ENCODE measurements at places on chromosomes 12 and 14.
A peak's percentile ranks its signal among the peaks of the same experiment; 100 is the strongest.

GRCh38 chr12:26271889-26272492, 76.6 kb downstream of the SSPN start:
- peak; percentile 91 for DNase-seq

DNA sequence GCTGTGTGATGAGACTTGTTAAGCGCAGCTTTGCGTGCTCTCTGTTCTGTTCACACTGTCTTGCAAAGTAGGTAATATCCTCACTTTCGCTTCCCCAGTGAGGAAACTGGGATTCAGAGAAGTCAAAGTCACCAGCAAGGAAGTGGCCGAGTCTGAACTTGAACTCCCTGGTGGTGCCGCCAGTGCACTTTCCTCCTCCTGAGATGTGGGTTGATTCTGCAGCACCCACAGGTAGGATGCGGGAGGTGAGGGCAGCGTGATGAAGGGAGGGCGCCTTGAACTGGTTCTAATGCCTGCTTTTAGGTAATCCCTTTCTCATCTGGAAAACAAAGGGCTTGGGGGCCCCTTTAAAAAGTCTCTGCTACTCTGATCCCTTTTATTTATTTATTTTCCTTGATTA, 54.9 kb upstream of the IGF1 start:
- DNase-seq = no peak

- no peak for DNase-seq
Measured at GRCh38 chr14:48575772-48576171, 900.4 kb upstream of the MDGA2 start.

DNA sequence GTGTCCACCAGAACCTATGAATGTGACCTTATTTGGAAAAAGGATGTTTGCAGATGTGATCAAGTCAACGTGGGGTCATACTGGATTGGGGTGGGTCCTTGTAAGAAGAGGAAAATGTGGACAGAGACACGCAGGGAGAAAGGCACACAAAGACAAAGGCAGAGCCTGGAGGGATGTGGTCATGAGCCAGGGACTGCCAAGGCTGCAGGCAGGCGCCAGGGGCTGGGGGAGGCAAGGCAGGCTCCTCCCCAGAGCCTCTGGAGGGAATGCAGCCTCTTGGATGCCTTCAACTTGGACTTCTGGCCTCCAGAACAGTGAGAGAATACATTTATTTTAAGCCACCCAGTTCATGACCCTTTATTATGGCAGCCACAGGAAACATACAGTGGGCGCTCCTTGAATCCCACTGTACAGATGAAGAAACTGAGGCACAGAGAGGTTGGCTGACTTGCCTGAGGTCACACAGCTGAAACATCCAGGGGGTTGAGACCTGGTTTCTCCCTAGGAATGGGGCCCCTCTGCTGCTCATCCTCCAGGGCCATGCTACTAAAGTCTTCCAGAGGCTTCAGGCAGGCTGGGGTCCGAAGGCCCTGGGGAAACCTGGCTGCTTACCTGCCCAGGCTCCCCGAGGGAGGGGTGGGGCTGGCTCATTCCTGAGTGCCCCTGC, 99.7 kb downstream of the RFLNA start:
- DNase-seq = no peak

DNA sequence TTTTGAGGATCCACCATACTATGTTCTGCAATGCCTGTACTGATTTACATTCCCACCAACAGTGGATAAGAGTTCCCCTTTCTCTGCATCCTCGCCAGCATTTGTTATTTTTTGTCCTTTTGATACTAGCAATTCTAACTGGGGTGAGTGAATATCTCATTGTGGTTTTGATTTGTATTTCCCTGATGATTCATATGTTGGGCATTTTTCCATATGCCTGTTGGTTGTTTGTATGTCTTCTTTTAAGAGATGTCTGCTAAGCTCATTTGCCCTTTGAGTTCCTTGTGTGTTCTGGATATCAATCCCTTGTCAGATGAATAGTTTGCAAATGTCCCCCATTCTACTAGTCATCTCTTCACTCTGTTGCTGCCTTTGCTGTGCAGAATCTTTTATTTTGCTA, 49.0 kb upstream of the MSRB3 start:
- DNase-seq = peak; percentile 75

DNA sequence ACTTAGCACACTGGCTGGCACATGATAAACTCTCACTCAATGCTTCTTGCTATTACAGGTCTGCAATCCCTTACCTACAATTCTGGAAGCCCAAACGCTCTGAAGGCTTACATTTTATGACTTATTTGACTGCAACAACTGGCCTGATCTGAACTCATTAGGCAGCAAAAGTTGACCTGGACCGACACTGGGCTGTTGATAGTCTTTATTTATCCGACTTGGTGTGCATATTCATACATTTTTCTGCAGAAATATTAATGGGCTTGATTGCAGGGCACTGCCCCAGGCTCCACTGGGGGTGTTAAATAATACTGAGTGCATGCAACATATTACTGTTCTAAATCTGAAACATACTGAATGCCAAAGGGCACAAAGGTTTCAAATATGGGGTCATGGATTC, 1076.7 kb downstream of the BCL11B start:
- DNase-seq = no peak

DNA sequence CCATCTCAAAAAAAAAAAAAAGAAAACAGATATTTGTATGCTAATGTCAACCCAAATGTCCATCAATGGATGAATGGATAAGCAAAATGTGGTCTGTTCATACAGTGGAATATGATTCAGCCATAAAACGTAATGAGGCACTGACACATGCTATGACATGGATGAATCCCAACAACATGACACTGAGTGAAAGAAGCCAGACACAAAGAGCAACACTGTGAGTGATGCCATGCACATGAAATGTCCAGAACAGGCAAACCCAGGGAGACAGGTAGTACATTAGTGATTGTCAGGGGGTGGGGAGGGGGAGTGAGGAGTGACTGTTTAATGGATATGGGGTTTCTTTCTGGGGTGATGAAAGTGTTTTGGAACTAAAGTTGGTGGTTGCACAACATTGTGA, 50.2 kb downstream of the ARL6IP4 start:
- no peak for DNase-seq

DNA sequence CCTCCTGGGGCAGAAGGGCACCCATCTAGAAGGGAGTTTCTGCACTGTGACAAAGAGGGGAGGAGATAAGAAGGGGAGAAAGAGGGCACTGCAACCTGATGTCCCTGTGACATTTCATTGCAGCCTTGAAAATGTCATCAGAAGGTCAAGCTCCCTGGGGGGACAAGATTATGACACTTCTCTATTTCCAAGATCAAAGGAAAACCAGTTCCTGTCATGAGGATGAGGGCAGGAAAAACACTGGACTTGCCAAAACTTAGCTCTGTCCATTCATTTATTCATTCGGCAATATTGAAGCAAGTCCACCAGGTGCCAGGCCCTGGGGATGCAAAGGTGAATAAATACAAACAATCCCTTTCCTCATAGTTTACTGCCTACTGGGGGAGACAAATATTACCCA, 138.4 kb upstream of the CDKN3 start:
- no peak for DNase-seq

DNA sequence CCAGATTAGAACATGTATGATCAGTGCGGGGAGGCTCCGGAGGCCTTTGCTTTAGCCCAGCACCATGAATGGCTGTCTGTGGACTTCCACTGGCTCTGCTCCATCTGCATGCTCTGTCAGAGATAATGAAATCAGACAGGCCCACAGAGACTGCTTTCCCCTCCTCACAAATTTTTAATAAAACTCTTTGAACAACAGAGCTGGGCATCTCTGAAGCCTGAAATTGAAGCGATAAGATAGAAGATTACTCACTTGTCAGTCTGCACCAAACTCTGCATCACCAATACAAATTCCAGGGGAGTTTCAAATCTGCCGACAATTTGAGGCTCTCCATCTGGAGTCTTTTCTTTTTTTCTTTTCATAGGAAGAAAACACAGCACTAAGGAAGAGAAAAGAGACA, 110.0 kb downstream of the DYRK2 start:
- no peak for DNase-seq

- no peak for DNase-seq
Measured at GRCh38 chr14:49919825-49920659, 27.2 kb downstream of the ARF6 start.

- no peak for DNase-seq
Measured at GRCh38 chr12:97752129-97752528, 289.5 kb downstream of the RMST start.

- peak; percentile 80 for DNase-seq
Measured at GRCh38 chr12:88309546-88309945, 167.4 kb downstream of the TMTC3 start.

GRCh38 chr14:89276424-89276975, 140.5 kb downstream of the FOXN3 start:
- DNase-seq = peak; percentile 58

- peak; percentile 44 for DNase-seq
Measured at GRCh38 chr12:109393437-109394345, 46.0 kb downstream of the MYO1H start.

DNA sequence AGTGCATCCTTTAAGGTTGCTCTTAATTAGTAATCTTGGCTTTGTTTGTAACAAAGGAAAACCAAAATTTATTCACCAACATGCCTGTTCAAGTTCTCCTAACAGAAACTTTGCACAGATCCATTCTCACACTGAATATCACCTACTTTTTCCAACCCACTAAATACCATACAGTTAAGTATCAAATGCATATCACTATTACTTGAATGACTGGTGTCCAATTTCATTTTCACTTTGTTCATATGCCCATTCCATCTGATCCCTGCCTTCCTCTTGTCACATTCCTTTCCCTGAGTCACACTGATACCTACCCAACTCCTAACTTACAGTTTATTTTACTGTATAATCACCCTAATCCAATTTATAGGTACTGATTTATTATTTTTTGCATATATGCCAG, 286.4 kb downstream of the NELL2 start:
- peak; percentile 2 for DNase-seq

DNA sequence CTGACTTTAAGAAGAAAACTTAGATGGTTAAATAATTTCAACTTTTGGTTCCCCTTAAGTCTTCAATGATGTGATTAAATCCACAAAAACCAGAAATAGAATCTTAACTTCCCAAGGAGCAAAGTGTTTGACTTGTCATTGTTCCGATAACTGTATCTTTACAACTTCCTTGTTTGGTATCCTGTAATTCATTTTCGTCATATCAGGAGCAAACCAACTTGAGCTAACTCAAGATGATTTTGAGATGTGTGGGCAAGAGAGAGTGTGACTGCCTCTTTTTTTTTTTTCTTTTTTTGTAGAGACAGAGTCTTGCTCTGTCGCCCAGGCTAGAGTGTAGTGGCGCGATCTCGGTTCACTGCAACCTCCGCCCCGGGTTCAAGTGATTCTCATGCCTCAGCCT, 25.3 kb downstream of the DRAM1 start:
- DNase-seq = no peak

DNA sequence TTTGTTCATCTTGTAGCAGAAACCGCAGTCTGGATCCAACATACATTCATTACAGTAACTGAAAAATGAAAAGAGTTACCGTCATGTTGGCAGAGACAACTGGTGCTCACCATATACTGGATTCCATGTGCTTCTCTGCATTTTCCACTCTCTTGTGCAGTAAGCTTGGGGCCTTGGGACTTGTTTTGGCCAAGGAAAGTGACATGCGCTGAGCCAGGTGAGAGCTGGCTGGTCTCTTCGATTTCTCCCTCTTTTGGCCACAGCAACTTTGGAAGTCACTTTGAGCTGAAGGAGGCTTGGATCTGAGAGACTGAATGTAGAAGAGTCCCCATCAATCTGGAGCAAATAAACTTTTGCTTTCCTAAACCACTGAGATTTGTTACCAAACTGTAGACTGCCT, 210.6 kb upstream of the ABCD2 start:
- DNase-seq = no peak

GRCh38 chr12:26046906-26047305, 77.9 kb downstream of the BHLHE41 start:
- DNase-seq = no peak

DNA sequence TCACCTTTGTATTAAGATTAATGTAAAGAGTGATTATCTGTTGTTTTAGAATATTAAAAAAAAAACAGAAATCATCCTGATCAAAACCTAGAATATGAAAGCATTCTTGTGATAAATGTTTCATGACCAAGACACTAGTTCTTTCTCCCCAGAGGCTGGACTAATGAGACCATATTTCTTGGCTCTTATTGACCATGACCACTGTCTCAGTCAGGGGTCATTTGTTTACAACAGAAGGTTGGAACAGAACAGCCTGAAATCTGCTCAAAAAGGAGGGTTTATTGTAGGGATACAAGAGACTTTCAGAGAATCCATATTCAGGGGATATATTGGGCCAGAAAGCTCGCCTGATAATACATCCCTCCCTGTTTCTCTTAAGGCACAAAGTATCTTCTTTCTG, 87.7 kb downstream of the TMEM30B start:
- no peak for DNase-seq

DNA sequence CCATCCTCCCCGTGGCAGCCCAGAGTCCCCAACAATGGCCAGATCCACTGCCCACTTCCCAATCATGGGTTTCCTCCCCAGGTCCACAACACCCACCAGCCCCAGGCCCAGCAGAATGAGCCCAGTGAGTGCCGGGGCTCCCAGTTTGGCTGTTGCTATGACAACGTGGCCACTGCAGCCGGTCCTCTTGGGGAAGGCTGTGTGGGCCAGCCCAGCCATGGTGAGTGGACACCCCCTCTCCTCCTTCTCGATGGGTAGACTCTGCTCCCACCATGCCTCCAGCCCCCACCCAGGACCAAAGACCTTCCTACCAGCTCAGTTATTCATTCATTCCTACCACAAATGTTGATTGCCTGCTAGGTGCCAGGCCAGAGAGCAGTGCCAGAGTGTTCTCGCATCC, 23.8 kb downstream of the PAPLN start:
- DNase-seq = no peak

DNA sequence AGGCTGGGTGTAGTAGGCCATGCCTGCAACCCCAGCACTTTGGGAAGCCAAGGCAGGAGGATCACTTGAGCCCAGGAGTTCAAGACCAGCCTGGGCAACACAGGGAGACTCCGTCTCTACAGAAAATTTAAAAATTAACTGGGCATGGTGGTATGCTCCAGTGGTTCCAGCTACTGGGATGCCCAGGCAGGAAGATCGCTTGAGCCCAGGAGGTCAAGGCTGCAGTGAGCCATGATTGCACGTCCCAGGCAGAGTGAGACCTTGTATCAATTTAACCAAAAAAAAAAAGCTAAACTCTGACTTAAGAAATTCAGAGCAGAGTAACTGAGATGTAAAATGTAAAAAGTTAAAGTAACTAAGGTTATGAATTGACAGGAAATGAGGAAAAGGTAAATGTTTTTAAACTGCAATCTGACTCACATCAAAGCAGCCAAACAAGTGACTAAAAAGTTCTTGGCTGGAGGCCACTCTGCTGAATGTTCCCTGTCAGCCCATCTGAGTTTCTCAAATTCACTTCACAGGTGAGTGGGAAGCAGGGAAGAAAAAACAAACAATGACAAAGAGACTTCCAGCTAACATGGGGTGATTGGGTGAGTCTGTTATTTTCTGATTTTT, 21.3 kb downstream of the PRKD1 start:
- peak; percentile 50 for DNase-seq

GRCh38 chr12:63940310-63941005, 96.0 kb downstream of the SRGAP1 start:
- no peak for DNase-seq

DNA sequence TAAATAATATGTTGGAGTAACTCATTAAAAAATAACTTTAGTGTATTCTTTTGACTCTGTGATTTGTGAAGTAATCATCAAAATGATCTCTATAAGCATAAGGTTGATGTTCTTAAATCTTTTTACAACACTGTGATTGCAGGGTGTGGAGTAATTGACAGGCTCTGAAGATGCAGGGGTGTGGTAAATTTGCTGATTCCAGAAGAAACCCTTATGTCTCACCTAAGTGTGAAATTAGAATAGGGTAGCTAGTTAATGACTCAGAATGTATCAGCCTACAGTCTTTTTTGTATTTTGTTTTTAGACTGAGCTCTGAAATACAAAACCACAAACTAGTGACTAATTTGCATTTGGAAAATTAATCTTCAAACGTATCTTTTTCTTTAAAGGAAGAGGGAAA, 5.9 kb downstream of the PRPF39 start:
- peak; percentile 53 for DNase-seq

Measured in fibroblast of skin of right biceps (primary cell).